Activated T-cell treated with anti-CD3 and anti-CD28 coated beads, Interleukin-2, amount 50 U/mL, for 48 hours (primary cell): ENCODE measurements at places on chromosomes 1 and 21.

DNA sequence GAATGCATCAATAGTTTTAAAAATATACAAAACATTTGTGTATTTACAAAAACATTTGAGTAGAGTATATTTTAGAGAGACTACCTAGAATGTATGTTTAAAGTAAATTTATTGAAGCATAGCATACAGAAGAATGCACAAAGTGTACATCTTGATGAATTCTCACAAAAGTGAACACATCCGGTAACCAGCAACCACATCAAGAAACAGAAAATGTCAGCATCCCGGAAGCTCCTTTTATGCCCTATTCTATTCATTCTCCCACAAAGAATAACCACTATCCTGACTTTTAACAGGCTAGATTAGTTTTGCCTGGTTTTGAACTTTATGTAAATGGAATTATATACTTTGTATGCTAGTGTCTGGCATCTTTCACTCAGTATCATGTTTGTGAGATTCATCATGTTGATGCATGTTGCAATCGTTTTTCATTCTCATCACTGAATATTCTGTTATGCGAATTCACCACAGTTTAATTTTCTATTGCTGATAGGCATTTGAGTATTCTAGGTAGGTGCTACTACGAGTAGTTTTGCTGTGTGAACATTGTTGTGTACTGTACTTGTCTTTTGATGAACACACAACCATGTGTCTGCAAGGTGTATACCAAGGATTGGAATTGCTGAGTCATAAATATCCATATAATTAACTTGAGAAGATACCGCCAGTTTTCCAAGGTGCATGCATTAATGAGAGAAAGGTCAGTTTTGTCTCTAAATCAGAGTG, 75.4 kb downstream of the CACHD1 start:
- DNase-seq = no peak

GRCh38 chr1:219247441-219247840, 73.8 kb downstream of the LYPLAL1 start:
- no peak for DNase-seq

- DNase-seq = no peak
Measured at GRCh38 chr1:175804561-175804960, 61.2 kb upstream of the TNR start.

DNA sequence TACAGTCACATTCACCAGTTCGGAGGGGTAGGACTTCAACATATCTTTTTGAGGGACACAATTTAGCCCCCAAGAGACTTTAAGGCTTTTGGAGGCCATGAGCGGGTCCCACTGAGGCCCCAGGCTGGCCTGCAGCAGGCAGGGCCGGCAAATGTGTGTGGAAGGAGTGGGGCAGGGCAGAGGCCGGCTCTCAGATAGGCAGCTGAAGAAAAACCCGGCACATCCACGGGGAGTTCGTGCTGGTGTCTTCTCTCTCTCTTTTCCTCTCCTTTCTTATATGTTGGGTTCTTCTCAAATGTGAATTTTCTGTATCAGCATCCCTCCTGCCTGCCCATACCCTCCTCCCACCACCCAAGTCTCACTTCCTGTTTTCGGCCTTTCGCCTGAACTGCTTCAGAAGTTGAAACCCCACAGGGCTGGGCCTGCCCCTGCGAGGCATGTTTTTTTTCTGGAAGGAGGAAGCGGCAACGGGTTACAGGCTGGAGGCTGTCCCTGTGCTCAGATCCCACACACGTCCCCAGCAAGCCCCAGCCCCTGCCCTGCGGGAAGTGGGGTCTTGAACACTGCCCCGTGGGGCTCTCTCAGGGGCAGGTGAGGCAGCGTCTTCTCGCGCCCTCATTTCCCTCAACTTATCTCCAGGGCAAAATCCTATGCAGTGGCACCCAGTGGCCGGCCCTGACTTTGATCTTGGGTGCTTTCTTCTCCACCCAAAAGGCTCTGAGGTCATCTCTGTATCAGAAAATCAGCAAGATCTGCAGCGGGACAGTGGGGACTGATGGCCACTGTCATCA, 9.7 kb upstream of the UMODL1 start:
- DNase-seq = peak; percentile 44

- no peak for DNase-seq
Measured at GRCh38 chr1:211415700-211416099, 76.3 kb downstream of the RD3 start.

GRCh38 chr1:152110860-152111514, 4.3 kb downstream of the TCHH start:
- peak; percentile 56 for DNase-seq

DNA sequence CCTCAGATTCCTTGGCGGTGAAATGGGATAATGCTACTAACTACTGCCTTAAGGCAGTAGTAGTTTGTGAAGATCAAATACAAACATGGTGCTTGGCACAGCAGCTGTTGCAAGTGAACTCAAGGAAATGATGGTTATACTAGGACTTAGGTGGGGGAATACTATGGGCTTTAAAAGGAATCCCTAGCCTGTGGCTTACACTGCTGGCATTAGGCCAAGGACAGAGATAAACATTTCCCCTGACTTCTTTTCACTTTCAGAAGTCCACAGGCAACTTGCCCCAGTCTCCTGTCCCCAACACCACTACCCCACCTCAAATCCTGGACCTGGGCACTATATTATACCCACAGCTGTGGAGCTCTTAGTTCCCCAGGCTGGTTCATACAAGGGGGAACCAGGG, 13.1 kb upstream of the VAMP4 start:
- DNase-seq = no peak

- no peak for DNase-seq
Measured at GRCh38 chr1:77089756-77090155, 129.5 kb downstream of the PIGK start.

- DNase-seq = no peak
Measured at GRCh38 chr1:20280341-20280740, 10.3 kb upstream of the VWA5B1 start.

DNA sequence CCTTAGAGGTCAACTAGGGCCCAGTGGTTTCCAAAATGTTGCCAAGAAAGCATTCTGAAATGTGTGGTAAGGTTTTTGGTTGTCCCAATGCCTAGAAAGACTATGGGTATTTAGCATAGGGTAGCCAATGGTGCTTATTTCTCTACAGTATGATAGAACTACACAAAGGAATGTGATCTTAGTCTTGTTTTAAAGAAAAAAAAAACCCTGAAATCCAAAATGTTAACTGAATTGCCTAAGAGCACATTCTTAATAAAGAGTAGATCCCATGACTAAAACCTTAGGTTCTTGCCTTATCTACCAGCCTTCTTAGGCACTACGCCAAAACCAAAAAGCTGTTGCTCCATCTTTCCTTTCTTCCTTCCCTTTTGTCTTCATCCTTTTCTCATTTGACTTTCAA, 428.2 kb downstream of the MRPL39 start:
- no peak for DNase-seq

DNA sequence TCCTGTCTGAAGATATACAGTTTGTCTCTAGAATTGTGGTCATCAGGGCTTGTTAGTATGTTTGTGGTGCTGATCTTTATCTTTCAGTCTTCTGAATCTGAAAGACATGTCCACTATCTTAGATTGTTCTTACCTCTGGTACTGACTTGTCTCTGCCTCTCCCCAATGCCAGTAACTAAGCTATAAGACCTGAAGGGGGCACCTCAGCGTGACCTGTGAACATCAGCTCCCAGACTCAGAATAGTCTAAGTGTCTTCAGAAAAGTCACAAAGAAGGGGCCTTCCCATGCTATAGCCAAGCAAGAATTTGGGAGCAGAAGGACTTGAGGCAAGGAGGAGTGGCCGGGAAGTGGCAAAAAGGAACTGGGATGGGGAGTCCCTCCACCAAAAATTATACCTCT, 178.1 kb downstream of the NTNG1 start:
- DNase-seq = no peak

GRCh38 chr1:118963456-118964430, 24.4 kb downstream of the TBX15 start:
- DNase-seq = no peak

DNA sequence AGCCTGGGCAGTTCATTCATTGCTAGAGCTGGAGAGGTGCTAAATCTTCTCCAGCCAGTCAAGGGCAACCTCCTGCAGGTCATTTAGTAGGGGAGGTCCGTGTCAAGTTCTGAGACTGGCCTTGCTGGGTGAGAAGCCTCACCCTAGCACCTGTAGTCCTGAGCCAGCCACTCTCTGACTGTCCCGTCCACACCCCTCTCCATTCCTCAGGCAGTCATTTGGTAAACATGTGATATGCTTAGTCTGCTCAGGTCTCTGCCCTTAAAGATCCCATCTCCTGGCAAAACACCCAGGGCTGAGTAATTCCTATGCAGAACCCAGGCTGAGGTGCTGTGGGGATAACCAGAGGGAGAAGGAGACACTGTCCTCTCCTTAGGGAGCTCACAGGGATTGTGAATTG, 13.7 kb upstream of the IGFN1 start:
- no peak for DNase-seq

DNA sequence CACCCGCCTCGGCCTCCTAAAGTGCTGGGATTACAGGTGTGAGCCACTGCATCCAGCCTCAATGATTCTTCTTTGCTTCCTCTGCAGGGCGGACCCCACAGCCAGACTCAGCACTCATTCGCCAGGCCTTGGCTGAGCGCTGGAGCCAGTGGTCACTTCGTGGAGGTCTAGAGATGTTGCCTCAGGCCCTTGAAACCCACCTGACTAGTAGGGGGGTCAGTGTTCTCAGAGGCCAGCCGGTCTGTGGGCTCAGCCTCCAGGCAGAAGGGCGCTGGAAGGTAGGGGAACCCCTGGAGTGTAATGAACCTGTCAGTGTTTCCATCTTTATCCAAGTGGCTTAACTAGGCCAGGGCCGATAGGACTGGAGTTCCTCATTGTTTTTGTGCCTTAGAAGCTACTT, 2.7 kb downstream of the PPOX start:
- no peak for DNase-seq

- no peak for DNase-seq
Measured at GRCh38 chr1:171298696-171299095, 15.3 kb upstream of the FMO4 start.

DNA sequence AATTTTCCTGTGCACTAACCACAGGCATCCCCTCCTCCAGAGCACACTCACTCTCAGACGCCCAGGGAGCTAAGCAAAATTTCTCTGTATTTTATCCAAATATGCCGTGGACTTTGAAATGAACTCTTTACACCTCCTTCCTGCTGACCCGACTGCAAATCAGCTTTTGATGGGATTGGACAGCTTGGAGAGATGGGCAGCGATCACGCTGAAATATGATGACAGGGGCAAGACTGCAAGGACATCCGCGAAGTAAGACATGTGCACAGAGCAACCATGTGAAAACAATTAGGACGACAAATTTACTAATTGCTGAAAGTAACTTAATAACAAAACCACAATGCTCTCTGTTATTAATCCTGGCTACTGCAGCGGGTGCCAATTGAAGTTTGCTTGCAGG, 64.6 kb upstream of the CLDN14 start:
- DNase-seq = no peak

GRCh38 chr1:150762552-150762951, 3.0 kb downstream of the CTSS start:
- DNase-seq = no peak

DNA sequence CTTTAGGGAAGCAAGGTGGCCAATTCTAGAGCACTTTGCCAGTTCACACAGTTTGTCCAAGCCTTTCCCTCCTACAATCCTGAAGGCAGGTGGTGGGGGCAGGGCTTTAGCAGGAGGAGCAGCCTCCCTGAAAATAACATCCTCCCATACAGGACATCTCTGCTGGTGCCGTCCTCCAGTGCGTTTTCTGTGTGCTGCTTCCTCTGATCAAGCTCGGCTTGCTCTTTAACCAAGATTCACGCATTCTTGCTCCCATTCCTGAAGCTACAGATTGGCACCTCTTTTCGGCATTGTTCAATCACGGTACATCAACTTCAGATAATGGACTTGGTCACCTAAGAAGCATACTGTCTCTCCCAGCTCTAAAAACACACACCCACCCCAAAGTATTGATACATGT, 7.5 kb upstream of the DPT start:
- DNase-seq = no peak

DNA sequence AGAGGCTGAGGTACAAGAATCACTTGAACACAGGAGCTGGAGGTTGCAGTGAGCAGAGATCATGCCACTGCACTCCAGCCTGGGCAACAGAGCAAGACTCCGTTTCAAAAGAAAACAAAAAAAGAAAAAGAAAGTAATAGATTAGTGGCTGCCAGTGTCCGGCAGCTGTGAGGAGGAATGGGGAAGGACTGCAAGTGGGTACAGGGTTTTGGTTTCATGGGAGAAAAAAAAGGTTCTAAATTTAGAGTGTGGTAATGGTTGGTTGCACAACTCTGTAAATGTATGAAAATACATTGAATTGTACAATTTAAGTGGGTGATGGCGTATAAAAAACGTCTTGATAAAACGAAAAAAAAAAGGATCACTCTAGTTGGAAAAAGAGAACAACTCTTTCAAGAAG, 6.7 kb downstream of the TAF1A start:
- no peak for DNase-seq

DNA sequence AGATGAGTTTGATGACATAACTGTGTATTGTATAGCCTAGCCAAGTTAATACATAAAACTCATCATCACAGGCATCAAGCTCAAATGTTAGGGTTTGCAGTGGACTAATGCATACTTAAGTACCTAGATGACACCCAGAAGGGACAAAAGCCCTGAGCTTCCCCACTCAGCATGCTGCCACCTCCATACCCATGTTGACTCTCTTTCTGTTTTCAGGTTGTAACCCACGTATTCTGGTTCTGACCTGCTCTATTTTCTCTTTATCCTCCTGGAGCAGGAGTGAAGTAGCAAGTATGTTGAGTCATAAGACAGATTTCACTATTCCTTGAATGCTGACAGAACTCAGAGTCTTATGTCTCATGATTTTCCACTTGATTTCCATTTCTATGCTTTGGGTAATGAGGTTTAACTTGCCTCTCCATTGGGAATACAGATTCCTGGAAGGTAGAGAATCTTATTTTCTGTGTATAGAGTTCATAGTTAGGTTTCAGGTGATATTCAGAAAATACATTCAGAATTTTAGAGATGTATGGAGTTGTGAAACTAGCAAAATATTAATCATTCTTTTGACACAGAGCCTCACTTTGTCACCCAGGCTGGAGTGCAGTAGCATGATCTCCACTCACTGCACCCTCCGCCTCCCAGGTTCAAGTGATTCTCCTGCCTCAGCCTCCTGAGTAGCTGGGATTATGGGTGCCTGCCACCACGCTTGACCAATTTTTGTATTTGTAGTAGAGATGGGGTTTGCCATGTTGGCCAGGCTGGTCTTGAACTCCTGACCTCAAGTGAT, 122.5 kb upstream of the KCNJ15 start:
- no peak for DNase-seq

DNA sequence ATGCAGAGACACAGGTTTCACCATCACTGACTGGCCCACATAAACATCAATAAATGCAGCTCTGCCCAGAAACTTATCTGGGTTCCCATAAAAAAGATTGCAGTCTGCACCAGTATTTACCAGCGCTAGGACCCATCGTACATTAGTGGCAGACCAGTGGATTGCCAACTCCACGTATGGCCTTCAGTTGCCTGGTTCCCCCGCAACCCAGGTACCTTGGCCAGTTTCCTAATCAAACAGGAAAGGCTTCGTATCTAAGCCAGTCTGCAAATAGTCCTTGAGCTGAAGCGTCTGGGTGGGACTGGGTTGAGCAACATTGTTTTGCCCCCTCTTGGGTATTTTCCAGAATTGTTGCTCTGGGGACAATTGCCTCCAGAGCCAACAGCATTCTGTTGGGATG, 1639.3 kb downstream of the MRPL39 start:
- no peak for DNase-seq
